GM12878 (cell line): ENCODE measurements at places on chromosomes 3 and 15. TPM values are rescaled to one million over a fixed set of nuclear protein-coding genes. Genes with fewer than 3 reads are reported as not detected.

Gene TRAT1
- total RNA-seq = 0.18 and 0.56 TPM in 2 replicates

Gene MOBP
- 0.08 TPM in 1 of 2 replicates, not detected in the other for total RNA-seq

Gene TM4SF4
- total RNA-seq = 1.3 and 1.7 TPM in 2 replicates

Gene CPEB1
- 0.66 and 0.92 TPM in 2 replicates for total RNA-seq

Gene BTLA
- total RNA-seq = 78.4 and 79.7 TPM in 2 replicates

Gene SLC12A1
- not detected in 2 replicates for total RNA-seq

Gene MEIS2
- total RNA-seq = 33.4 and 34.8 TPM in 2 replicates

Gene CD200R1
- 0.87 and 0.90 TPM in 2 replicates for total RNA-seq

Gene IL20RB
- total RNA-seq = 0.58 and 0.97 TPM in 2 replicates

Gene TF
- 6.0 and 8.9 TPM in 2 replicates for total RNA-seq

Gene GAP43
- total RNA-seq = not detected in 2 replicates

Gene TNFSF10
- total RNA-seq = 2.9 and 3.8 TPM in 2 replicates

Gene GOLGA8B
- total RNA-seq = 118 and 147 TPM in 2 replicates

Gene FBLN2
- 0.27 and 0.41 TPM in 2 replicates for total RNA-seq

Gene PAK6
- total RNA-seq = 0.59 and 0.77 TPM in 2 replicates

Gene HIGD2B
- 0.24 TPM in 1 of 2 replicates, not detected in the other for total RNA-seq

Gene VEPH1
- 0.19 and 0.26 TPM in 2 replicates for total RNA-seq

Gene KLHL25
- total RNA-seq = 2.5 and 2.7 TPM in 2 replicates

Gene CHRM5
- not detected in 2 replicates for total RNA-seq

Gene PLA2G4D
- not detected in 2 replicates for total RNA-seq

Gene GHSR
- total RNA-seq = not detected in 2 replicates

Gene C3orf38
- 28.3 and 29.7 TPM in 2 replicates for total RNA-seq

Gene CTXND1
- not detected in 2 replicates for total RNA-seq

Gene GOLGA8J
- not detected in 2 replicates for total RNA-seq
